ENCODE measurements at places on chromosomes 2 and 18. TPM values are rescaled to one million over a fixed set of nuclear protein-coding genes. Genes with fewer than 3 reads are reported as not detected.

DNA sequence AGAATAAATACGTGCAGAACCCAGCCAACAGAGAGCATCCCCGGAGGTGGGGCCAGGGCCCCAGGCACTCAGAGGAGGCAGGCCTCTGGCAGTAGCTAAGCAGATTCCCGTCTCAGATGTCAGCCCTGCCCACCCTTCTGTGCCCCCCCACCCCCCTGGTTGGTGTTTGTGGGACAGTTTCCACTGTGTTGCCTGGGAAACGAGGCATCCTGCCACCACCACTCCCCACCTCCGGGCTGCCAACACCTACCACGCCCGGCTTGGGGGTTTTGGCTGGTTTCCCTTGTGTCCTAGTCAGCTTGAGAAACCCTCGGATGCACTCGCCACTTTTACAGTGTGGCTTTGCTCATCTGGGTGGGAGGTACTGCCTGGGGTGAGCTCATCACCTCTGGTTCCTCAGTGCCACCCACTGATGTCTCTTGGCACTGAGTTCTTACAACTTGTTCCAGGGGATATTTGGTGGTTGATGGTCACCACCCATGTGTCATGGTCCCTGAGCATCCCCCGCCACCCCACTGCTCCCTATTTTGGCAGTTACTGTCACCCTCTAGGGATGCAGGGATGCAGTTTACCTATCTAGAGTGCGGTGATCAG is 72.4 kb upstream of the YWHAQ start:
- DNase-seq, result no peak

DNA sequence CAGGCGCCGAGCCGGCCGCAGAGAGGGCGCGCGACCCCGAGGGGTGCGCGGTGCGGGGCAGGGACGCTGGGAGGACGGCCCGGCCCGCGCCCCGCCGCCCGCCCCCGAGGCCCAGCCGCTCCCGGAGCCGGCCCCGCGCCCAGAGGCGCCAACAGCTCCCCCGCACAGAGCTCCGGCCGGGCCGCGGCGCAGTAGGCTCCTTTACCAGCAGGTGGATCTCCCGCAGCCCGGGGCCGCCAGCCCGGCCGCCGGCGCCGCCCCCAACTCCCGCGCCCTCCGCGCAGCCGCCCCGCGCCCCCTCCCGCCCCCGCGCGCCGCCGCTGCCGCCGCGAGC is 258 bp downstream of the MGAT4A start:
- no peak for DNase-seq

The SLC25A52 gene
- not detected for total RNA-seq

GRCh38 chr18:34787931-34788532 is 77.9 kb downstream of the DTNA start:
- DNase-seq, result no peak

The AQP12A gene
- total RNA-seq, result not detected

The CD207 gene
- total RNA-seq, result not detected

GRCh38 chr2:107364361-107364950 is 462.2 kb upstream of the RGPD4 start:
- DNase-seq, result no peak

The C2orf15 gene
- 0.95 TPM for total RNA-seq

GRCh38 chr2:69952336-69953115 is 8.9 kb downstream of the ASPRV1 start:
- no peak for DNase-seq

- DNase-seq, result no peak
Measured at GRCh38 chr2:8021921-8022320, 659.9 kb upstream of the ID2 start.

DNA sequence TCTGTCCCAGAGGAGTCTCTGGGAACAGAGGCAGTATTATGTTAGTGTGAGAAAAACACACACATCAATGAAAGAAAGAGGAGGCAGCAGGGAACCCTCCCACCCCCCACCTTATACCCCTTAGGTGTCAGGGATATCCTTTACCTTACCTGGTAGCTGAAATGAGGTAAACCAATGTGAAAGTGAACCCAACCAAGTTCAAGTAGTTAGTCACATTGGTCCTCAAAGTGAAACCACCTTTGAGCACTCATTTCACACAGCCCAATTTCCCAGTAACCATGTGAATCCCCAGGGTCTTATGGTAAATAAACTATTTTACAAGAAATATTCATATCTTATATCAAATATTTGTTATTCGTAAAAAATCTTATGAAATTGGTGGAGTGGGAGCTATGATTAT is 377.8 kb downstream of the LRATD1 start:
- no peak for DNase-seq
